Kidney capillary endothelial cell (primary cell): ENCODE measurements at places on chromosomes 4 and X.

DNA sequence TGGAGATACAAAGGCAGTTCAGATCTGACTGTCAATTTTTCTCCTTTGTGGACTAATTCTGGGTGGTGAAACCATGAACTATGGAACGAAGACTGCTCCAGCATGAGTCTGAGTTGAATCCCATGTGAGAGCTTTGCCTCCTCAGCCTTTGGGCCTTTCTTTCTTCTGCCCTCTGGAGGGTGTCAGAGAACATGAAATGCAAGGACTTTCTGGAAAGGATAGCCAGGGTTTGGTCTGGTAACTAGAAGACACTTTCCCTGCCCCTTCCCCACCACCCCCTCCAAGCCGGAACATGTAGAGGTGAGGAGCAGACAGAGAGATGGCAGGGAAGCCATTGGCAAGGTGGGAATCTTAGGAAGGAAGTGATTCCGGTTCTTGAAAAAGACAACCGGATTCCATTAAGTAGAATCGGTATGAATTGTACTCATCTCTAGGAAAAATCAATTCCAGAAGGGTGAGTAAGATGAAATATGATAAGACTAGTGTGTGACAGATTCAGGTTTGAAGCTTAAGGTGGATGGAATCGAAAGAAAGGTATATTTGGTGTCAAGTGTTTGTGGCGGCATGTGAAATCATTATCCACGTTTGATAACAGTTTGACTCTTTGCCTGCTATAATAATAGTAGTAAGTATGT lies 19.0 kb downstream of the FHL1 start:
- no peak for DNase-seq

- DNase-seq: no peak
Measured at GRCh38 chr4:167930166-167930565, 162.2 kb upstream of the ANXA10 start.

DNA sequence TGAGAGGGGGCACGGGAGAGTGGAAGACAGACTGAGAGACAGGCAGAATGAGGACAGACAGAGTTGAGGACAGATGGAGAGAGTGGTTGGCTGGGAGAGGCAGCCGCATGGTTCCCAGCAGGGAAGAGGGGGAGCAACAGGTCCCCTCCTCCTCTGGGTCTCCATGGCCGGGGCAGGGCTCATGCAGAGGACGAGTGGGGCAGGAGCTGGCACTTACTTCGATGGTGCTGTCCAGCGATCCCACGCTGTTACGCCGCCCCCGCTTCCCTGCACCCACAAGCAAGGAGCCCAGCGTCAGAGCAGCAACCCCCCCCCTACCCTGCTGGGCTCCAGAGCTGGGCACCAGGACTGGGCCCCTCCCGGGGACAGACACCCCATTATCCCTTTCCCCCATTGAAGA lies 10.6 kb upstream of the KDM5C start:
- no peak for DNase-seq

- no peak for DNase-seq
Measured at GRCh38 chr4:38123555-38123954, 163.4 kb downstream of the PTTG2 start.

DNA sequence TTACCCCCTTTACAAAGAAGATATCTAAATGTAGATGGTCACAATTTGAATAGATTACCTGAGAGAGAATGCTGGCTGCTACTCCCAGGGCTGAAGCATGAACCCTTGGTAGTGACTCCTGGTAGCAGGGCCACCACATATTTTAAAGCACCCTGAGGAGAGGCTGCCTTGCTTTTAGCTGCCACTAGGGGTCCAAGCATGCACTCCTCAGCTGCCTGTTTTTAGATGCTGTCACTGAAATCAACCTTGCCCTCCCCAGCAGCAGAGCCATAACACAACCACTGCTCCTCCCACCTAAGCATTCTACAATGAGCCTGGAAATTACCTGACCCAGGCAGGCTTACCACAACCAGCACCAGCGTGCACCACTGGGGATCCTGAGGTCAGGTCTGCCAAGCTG lies 850.9 kb downstream of the FAM133A start:
- DNase-seq: no peak

DNA sequence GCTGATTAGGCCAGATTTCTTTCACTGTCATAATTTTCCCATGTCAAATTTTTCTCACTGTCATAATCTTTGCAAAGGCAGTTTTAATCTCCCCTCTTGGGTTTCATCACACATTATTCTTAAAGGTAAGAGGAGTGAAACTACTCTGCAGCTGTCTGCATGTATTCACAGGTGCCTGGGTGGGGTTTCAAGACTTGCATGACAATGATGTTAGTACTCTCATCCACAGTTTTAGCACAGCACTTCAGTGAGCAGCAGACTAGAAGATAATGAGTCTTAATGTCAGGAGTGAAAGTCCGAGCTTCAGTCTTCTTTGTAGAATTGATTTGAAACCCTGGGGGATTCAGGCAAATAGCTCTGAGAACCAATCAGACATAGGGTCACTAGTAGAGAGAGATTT lies 182.5 kb upstream of the GALNT7 start:
- no peak for DNase-seq

DNA sequence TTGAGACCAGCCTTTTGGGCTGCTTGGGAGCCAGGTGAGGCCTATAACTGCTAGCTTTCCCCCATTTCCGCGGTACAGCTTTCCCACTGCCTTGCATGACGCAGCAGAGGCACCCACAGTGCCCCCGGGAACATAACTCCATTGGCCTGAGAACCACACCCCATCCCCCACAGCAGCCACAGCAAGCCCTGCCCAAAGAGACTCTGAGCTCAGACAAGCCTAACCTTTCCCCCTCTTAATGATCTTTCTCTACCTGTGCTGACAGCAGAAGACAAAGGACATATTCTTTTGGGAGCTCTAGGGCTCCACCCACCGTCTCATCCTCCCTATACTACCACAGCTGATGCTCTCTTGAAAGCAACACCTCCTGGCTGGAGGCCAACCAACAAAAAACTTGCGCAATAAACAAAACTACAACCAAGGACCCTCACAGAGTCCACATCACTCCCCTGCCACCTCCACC lies 114.8 kb downstream of the FANCB start:
- no peak for DNase-seq
